ENCODE measurements at places on chromosomes 1 and 21.
A peak's percentile ranks its signal among the peaks of the same experiment; 100 is the strongest.

GRCh38 chr1:53495633-53496345, 36.6 kb downstream of the DMRTB1 start:
- no peak for DNase-seq

DNA sequence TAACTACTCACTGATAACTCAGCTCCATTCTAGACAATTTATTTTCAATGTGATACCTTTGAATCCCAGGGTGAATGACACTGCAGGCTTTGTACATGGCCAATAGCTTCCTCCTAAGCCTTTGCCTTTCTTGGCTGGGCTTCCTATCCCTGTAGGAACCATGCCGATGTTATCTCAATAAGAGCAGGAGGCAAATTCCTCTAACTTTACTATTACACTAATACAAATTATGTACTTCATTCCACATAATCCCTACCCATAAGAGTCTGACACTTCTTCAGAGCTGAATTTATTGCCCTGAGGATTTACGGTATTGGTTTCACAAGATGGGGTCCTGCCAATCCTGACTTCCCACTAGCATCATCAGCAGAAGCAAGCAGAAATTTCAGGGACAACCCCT, 14.0 kb downstream of the TGFBR3 start:
- no peak for DNase-seq

- DNase-seq: no peak
These were observed 55.6 kb downstream of the ZNF281 start for GRCh38 chr1:200354243-200354642.

- DNase-seq: no peak
These were observed 30.3 kb downstream of the UBR4 start for GRCh38 chr1:19179597-19180264.

DNA sequence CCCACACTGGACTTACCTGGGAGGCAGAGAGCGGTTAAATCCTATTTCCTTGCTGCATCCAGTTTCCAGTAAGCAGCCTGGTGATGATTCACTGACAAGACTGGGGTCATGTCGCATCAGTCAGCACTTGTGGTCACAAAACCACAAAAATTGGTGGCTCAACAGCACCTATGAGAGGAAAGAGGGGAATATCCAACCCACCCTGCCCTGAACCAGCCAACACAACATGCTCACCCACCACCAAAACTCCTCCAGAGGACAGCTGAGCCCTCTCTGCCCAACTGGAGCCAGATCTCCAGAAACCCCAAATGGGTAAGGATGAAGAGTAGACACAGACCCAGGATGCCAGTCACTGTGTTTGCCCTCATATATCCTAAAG, 64.0 kb downstream of the CD46 start:
- peak; percentile 33 for DNase-seq

DNA sequence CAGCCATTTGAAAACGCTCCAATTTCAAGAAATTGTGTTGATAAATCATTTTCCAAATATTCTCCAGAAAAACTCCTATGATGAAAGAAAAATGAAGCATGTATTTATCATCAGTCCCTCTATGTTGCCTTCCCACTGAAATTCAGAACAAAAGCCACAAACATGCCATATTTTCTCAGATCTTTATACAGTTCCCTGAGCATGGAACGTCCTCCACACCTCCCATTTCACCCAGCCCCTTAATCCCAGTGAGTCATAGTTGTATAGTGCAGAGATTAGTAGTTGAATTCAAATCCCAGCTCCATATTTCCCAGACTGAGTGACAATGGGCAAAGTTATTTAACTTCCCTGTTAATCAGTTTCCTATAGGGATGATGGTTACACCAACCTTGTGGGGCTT, 20.6 kb upstream of the NPL start:
- DNase-seq: no peak

DNA sequence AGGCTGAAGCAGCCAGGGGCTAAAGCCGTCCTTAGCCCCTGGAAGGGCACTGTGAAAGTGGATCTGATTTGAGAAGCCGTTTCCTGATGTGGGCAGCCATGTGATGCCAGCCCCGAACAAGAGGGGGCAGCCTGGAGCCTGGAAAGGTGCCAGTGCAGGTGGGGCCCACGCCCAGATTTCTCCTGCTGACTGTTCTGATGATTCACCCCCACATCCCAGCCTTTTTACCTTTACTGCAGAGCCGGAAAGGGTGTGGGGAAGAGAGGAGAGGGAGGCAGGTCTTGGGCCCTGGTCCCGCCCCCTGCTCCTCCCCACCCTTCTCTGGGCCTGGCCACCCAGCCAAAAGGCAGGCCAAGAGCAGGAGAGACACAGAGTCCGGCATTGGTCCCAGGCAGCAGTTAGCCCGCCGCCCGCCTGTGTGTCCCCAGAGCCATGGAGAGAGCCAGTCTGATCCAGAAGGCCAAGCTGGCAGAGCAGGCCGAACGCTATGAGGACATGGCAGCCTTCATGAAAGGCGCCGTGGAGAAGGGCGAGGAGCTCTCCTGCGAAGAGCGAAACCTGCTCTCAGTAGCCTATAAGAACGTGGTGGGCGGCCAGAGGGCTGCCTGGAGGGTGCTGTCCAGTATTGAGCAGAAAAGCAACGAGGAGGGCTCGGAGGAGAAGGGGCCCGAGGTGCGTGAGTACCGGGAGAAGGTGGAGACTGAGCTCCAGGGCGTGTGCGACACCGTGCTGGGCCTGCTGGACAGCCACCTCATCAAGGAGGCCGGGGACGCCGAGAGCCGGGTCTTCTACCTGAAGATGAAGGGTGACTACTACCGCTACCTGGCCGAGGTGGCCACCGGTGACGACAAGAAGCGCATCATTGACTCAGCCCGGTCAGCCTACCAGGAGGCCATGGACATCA, at the start of gene SFN:
SFN (plus strand) TSS at position 369 of the 904 bp plus-strand sequence; CDS start at position 433, 64 bp downstream.
- peak; percentile 99 for DNase-seq

DNA sequence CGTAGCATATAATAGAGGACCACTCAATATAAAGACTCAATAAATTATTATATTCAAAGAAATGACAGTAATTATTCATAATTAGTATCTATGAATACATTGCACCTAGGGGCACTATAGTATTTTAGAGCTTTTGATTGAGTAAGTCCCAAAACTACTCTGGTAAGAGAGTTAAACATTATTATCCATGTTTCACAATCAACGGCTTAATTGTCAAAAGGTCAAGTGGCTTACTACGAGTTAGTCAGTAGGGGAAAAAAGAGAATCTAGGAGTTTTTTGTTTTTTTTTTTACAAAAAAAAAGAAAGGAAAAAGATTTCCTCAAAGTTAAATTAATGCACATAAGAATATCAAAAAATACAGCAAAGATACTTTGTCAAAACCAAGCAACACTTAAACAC, 20.4 kb upstream of the LAMC1 start:
- DNase-seq: no peak

DNA sequence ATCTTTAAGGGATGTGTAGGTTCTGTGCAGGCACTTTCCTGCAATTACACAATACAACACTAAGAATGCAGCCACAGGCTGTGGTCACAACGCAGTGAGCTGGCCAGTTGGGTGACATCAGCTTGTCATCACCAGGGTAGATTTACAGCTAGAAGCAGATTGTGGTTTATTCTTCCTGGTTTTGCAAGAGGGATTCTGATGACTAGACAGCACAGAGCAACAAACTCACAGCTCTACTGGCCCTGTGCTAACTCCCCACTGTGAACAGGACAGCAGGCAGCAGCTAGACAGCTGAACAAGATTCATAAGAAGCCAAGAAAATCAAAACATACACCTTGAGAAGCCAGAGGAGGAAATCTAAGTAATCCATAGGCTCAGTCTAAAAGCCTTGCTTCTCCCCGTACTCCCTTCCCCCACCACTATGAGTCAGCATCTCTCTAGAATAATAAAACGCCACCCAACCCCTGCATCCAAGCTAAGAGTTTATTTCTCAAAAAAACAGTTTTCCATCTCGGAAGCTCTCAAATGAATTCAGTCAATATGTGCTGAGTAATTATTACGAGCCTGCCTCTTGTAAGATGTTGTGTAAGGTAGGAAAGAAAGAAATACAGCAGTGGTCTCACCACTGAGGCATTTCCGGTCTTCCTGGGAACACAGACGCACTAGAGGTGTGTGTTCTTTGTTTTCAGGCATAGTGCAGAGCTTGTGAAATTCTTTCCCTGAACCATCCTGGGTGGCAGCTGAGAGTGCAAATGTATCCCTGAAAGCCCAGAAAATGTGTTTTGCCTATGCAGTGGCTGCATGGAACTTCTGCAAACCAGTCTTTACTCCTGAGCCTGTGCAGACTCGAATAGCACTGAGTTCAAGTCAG, 162.8 kb downstream of the NTPCR start:
- DNase-seq: peak; percentile 100

- DNase-seq: peak; percentile 28
These were observed 13.2 kb upstream of the MFN2 start for GRCh38 chr1:11967028-11967547.

DNA sequence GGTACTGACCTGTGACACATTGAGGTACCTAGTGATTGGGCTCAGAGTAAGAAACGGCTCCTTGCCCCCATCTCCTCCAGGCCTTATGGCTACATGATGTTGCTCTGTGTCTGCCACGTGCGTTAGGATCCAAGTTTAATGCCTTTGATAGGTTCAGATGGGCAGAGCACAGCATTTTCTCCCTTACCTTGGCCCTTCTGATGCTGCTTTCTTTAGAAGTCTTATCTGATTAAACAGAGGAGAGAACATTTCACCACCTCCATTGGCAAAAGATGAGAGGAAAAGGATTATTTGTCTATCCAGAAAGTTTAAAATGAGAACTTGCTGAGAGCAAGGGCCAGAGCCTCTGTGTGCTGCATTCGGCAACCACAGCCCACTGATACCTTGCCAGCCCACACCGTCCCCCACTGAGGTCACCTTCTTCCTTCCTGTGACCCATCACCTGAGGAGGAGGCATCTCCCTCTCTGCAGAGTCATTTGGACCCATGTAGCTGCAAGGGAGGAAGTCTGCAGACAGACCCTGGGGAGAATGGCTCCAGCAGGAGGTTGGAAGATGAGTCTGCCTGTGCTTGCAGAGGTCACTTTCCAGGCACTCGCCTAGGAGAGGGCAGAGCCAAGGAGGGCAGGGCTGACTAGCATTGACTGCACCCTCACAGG, 16.7 kb downstream of the SHISA4 start:
- DNase-seq: no peak

GRCh38 chr1:179728271-179728670, 14.8 kb upstream of the FAM163A start:
- DNase-seq: no peak

DNA sequence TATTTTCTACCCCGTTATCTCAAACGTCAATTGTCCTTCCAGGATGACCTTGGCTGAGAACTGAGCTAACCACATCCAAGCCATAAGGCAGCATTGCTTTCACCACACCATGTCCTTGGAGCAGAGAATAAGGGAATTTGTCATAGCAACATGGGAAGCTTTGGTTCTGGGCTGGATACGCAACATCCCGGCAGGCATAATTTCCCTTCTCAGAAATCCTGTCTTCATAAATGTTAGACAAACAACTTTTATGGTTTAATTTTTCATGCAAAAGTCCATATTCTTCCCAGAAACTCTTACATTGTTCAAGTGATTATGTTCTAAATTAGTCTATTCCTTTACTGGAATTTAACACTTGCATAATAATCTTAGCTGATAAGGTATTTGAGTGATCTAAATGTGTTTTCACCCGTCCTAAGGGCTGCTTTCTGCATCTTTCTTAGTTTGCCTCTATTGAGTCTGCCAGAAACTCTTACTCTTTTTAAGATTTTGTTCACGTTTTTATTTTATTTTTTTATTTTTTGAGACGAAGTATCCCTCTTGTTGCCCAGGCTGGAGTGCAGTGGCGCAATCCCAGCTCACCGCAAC, 51.8 kb downstream of the KCNJ15 start:
- no peak for DNase-seq

GRCh38 chr1:39061951-39062350, 35.8 kb downstream of the NDUFS5 start:
- no peak for DNase-seq

- no peak for DNase-seq
These were observed 2.3 kb downstream of the DENND4B start for GRCh38 chr1:153944005-153944826.

DNA sequence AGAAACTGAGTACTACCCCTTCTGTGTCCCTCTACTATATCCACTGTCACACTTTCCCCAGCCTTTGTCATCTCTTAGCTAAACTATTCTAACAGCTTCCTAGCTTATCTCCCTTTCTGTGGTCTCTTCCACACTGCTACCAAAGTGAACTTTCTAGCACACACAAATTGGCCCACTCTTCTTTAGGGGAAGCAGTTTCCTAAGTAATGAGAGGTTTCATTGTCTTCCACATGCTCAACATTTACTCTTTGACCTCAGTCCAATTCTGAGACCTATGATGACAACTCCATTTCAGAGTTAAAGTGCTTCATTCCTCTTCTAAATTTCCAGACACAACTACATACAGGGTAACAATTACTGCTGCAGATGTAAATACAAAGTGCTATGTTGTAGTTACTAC, 32.9 kb downstream of the SCYL3 start:
- DNase-seq: no peak

DNA sequence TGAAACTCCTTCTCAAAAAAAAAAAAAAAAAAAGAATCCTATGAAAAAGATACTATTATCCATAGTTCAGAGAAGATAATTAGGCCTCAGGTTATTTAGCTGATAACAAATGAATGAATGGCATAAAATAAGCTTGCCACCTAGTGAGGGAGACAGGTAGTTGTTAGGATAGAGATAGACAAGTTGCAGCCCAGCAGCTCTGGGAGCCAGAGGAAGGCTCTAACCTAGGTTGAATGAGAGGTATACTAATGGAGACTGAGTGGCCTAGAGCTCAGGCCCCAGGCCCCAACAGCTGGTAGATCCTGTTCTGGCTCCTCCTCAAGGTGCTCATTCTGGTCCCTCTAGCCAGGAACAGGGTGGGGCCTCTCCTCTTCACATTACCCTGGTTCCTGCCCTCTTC, 20.6 kb upstream of the RSPO1 start:
- DNase-seq: no peak

DNA sequence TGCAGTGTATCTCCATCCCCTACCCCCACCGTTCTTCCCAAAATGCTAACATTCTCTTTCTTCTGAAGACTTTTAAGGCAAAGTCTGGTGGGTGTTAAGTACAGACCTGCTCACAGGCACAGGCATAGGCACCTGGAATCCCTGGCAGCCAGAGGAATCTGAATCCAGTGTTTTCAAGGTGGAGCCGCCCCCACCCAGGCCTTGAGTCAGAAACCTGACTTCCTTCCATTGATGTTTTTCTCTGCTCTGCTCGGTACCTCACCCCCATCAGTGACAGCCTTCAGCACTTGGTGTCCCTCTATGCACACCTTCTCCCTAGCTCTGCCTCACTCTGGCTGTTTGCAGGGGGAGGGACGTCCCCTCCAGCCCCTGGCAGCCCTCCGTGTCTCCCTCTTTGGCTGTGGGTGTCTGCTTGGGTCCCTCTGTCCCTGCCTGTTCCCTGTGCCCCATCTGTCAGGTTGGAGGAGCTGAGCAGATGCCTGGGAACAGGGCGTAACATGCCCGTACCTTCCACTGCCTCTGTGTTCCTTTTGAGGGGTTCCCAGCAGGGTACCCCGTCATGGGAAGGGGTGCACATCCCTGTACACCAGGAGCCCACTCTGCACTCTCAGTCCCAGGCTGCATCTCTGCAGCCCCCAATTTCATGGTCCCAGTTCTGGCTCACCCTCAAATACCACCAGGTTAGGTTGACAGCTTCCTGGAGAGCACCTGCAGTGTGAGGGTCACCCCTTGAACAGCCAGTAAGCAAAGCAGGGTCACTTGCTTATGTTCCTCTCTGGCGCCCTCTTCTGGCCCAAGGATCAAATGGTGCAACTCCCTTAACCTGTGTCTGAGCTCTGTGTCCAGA, 6.7 kb downstream of the NCDN start:
- DNase-seq: no peak

- no peak for DNase-seq
These were observed 18.5 kb downstream of the NTMT2 start for GRCh38 chr1:170164103-170164763.

Data from foreskin keratinocyte (primary cell).